ENCODE measurements at places on chromosomes 6 and 20.

GRCh38 chr6:9540534-9541126 is 874.2 kb downstream of the TFAP2A start:
- DNase-seq: no peak

GRCh38 chr6:97133067-97133466 is 149.9 kb downstream of the MMS22L start:
- DNase-seq: no peak

GRCh38 chr6:89048985-89049384 is 31.6 kb upstream of the PNRC1 start:
- no peak for DNase-seq

- DNase-seq: no peak
Measured at GRCh38 chr6:129662980-129663431, 47.0 kb downstream of the ARHGAP18 start.

DNA sequence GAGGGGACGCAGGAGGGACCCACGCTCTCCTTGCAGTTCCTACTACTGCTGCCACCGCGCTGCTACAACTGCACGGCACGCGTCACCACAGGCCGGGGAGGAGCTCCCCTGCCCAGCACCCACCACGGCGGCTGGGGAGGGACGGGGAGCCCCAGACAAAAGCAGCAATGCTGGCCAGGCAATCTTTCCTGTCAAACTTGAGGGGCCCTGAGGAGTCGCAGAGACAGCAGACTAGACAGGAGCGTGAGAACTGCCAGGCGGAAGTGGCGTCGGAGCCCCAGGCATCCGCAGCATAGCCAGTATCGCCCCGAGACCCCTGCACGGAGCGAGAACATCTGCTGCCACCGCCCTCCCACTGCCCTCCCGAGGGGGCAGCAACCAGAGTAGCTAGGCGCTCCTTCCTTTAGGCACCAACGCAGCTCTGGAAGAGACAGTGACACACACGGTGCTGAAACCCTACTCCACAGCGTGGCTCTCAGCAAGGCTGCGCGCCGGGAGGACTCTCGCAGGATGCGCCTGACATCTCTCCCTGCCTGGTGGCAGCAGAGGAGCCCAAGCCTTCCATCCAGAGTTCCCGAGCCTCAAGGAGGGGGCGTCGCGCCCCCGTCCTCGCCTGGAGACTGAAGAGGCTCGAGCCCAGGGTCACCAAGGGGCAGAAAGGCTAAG is 2.2 kb downstream of the TAF4 start:
- no peak for DNase-seq

- DNase-seq: no peak
Measured at GRCh38 chr6:33248643-33248931, 23.1 kb downstream of the VPS52 start.

DNA sequence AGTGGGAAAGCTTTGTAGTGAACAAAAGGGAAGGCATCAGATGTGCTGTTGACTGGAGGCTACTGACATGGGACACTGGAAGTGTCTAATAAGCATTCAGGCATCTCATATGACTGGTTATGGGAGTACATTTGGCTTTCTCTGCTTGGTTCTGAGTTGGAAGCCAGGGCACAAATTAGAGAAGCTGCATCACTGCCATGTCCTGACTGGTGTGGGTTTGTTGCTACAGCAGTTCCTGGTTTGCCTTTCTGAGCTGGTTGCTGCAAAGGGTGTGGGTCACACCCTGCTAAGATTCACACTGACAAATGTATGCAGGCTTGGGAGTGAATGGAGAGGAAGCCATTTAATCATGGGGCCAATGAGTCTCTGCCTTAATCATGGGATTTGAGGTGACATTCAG is 36.2 kb upstream of the NANP start:
- no peak for DNase-seq

- DNase-seq: no peak
Measured at GRCh38 chr20:37263686-37264085, 2.1 kb upstream of the GHRH start.

DNA sequence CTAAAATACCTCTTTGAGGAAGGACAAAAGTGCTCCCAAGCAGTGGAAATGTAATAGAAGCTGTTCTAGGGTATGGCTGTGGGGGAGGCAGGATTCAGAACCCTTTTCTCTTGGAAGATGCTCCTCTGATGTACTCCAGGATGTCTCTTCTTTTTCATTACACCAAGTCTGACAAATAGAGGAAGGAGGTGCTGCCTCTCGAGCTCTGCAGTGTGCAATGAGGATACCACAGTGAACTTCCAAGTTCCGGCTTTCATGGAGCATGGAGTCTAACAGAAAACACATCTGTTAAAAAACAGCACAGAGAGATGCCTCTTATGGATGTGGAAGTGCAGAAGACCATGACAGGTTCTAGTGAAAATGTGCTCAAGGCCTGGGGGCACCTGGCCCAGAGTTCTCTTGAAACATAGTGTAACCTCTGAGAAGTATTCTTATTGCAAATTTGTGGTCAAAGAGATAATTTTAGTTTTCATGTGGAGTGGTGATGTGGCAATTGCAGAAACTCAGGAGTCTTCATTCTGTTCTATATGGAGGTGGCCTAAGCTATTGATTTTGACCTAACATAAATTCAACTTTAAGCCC is 362.0 kb upstream of the CITED2 start:
- no peak for DNase-seq

- no peak for DNase-seq
Measured at GRCh38 chr20:43459022-43459942, 1.6 kb downstream of the SRSF6 start.

- DNase-seq: no peak
Measured at GRCh38 chr6:109834131-109834530, 143.0 kb downstream of the FIG4 start.

DNA sequence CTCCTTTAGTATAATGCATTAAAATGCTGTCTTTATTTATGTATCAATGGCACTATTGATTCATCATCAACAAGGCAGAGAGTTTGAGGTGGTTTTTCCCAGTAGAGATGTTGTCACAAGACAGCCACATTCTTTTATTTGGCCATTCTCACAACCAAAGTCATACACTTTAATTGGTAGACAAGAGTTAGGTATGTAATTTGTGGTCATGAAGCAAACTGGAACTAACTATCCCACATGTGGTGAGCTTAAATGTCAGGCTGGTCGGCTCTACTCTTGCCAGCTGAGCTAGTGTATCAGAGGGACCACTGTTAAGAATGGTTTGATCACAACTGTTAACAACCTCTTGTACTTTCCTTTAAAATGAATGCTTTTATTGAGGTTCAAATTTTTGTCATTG is 714.6 kb downstream of the CD109 start:
- DNase-seq: no peak

GRCh38 chr6:73866305-73866704 is 170.3 kb downstream of the CD109 start:
- DNase-seq: no peak

GRCh38 chr6:122713138-122713537 is 66.4 kb upstream of the FABP7 start:
- no peak for DNase-seq

DNA sequence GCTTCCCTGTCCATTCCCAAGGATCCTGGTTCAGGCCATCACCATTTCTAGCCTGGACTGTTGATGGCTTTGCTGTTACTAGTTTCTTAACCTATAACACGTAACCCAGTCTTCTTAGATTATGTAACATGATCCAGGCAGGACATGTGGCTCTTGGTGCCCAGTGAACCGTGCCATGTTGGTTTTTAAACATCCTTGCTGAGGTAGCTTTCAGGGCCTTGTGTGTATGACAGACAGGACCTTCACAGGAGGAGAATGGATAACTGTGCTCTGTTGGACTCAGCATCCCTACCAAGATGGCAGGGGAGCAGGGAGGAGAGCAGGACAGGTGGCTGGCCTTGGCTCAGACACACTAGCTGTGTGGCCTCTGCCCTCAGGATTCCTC is 46.8 kb downstream of the PANK2 start:
- no peak for DNase-seq

- DNase-seq: no peak
Measured at GRCh38 chr20:10579942-10580341, 93.9 kb downstream of the JAG1 start.

DNA sequence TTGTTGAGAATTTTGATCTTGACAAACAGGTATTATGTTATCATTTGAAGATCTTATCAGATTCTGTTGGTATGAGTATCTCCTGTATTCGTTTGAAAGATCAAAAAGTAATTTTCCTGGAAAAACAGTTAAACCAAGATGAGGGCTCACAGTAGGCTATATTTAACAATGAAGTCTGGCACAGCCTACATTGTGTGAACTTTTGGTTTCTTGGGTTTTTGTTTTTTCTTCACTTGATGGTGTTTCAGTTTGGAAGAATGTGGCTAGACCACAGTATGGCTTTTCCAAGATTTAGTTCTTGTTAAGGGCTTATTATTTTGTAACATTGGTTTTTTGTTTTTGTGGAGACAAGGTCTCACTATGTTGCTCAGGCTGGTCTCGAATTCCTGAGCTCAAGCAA is 306.4 kb downstream of the CDKAL1 start:
- DNase-seq: no peak

- DNase-seq: no peak
Measured at GRCh38 chr6:18601516-18602020, 214.4 kb downstream of the RNF144B start.

DNA sequence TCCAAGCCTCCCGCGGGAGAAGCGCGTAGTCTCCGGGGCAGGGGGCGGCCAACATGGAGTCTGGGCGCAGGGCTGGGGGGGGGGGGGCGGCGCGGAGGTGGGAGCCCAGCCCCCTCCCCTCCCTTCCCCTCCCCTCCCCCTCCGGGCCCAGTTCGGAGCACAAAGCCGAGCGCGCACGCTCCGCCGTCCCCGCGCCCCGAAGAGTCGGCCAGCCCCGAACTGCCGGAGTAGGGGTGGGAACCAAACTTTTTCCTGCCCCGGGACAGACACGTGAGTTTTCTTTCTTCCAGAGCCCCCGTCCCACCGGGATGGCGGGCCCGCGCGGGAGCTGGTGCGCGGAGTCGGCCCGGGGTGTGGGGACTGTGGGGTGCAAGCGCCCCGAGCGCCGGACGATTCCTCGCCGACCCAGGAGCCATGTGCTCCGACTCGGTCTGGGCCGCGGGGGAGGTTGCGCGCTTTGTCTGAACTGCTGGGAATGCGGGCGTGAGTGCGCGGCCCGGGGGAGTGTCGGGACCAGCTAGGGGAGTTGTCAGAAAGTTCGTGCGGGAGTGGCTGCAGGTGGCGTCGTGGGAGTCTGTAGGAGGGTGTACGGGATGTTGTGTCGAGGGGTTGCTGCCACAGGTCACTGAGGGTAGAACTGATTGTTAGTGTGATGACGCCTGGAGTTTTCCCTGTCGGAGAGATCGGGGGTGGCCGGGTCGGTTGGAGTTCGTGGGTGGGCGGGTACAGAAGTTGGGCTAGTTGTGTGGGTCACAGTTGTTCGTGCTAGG is 1.2 kb downstream of the TGIF2 start:
- DNase-seq: peak; percentile 56

DNA sequence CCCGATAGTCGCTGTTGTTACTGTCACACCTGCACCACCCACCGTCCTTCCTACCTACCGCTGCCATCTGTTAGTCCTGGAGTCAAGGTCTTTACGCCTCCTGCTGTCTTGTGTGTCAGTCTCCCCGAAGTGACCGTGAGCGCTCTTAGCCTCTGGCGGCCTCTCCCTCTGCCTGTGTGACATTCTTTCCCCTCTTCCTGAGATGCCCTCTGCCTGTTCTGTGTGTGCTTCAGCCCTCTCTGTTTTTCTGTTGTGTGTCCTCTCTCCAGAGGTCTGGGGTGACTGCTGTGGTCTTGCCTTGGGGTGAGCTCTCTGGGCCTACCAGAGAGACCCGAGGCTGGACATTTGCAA is 54.9 kb downstream of the TCP11 start:
- DNase-seq: no peak

DNA sequence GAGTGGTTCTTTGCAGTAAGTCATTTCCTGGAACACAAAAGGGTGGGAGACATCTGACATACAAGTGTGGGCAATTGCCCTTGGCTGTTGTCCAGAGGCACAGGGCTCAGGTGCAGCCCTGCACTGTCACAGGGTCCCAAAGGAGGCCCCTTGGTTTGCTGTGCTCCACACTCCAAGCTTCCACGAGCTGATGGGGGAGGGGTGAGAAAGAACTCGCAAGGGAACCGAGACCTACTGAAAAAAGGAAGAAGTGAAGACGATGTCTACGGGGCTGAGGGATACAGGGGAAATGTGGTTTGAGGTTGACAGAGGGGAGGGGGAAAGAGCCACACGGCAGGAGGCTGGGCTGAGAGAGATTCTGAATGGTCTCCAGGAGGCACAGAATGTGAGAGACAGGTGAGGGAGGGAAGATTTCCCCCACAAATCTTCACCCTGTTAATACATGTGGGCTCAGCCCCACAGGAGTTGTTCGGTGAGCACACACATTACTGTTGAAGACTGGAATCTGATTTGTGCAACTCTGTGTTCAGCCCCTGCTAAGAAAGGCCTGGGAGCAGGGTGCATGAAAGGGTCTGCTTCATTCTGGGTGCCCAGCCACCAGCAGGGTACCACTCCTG is 123.4 kb downstream of the LY86 start:
- DNase-seq: no peak

- no peak for DNase-seq
Measured at GRCh38 chr6:9799582-9799981, 615.3 kb downstream of the TFAP2A start.

- no peak for DNase-seq
Measured at GRCh38 chr6:24154121-24154520, 28.1 kb downstream of the NRSN1 start.

DNA sequence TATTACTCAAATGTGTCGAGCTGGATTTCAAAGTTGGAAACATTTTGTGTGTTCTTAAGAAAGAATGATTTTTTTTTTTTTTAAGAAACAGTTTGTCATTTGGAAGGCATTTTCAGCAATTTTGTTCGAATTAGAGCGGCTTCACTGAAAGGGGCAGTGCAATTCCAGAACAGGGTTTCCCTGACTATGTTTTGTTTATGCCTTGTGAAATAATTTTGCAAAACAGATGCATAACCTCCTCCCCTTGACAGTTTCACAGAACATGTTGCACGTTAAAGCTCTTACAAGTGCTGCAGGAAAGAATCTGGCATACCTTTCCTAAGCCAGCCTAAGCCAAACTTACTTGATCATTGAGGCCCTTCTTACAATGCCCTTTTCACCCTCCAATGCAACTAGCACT is 216.0 kb upstream of the SSTR4 start:
- no peak for DNase-seq

- DNase-seq: no peak
Measured at GRCh38 chr6:132354517-132355167, 46.6 kb downstream of the MOXD1 start.

GRCh38 chr6:165059032-165059431 is 250.4 kb downstream of the C6orf118 start:
- no peak for DNase-seq

DNA sequence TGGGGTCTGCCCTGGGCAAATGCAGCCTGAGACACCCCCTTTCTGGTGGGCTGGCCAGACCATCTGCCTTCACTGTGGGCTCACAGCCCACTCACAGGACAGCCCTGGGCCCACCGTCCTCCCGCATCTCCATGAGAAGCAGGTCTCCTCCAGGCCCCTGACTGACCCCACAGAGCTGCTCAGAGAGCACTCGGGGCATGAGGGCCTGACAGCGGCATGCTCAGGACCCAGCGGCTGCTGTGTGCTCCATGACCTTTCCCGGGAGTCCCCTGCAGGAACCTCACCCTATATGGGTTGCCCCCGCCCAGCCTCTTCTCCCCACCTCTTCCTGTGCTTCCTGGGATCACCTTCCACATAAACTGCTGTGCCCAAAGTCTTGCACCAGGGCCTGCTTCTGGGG is 162.4 kb upstream of the CST7 start:
- no peak for DNase-seq

- DNase-seq: no peak
Measured at GRCh38 chr6:63527658-63528514, 44.4 kb upstream of the LOC128125822 start.

Data from progenitor cell of endocrine pancreas (in vitro differentiated cells).